ENCODE measurements at places on chromosomes 12 and 14.

GRCh38 chr12:54562750-54563356, 13.5 kb downstream of the PDE1B start:
- no peak for DNase-seq

- DNase-seq, result peak; percentile 22
These were observed 16.0 kb downstream of the NKX2-1 start for GRCh38 chr14:36503771-36504741.

- DNase-seq, result peak; percentile 97
These were observed 15.5 kb upstream of the MLXIP start for GRCh38 chr12:122062832-122063693.

GRCh38 chr14:58972233-58973017, 216.0 kb upstream of the DAAM1 start:
- DNase-seq, result no peak

GRCh38 chr12:24366514-24366913, 417.0 kb upstream of the SOX5 start:
- DNase-seq, result no peak

GRCh38 chr14:88895116-88895515, 70.7 kb downstream of the TTC8 start:
- DNase-seq, result peak; percentile 93

DNA sequence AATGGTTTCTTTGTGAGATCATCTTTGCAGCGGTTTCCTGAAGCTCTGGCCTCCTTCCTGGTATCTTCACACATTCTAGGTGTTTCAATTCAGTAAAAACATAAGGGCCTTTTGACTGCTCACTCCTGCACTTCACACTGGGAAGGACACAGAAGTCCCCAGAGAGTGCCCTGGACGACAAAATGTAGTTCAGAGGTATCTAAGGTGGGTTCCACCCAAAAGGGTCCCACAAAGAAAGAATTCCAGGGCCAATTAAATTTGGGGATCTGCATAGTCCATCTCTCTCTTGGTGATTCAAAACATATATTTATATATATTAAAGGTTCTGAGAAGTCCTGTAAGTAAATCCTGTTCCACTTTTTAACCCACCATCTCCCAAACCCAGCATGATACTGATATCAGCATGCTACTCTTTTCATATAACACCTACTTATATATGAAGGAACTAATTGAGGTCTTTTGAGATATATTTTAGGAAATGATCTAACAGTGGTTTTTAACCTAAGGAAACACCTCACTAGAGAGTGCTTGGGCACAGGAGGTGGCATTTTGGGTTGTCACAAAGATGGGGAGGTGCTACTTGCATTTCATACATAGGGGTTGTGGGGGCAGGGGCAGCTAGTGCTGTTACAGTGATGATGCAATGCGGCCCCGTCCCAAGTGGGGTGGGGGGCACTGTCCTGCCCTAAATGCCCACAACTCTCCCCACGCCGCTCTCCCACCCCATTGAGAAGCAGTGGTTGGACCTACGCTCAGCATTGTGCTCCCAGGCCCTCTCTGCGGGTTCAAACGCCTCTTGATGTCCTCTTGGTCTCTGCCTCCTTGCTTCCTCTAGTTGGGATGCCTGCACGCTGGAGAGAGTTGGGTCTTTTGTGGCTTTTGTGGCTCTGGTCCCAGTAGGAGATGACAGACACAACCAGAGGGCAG, 109.4 kb downstream of the ARF6 start:
- DNase-seq, result peak; percentile 45

- DNase-seq, result peak; percentile 28
These were observed 144.3 kb upstream of the FKBP4 start for GRCh38 chr12:2650261-2651067.

DNA sequence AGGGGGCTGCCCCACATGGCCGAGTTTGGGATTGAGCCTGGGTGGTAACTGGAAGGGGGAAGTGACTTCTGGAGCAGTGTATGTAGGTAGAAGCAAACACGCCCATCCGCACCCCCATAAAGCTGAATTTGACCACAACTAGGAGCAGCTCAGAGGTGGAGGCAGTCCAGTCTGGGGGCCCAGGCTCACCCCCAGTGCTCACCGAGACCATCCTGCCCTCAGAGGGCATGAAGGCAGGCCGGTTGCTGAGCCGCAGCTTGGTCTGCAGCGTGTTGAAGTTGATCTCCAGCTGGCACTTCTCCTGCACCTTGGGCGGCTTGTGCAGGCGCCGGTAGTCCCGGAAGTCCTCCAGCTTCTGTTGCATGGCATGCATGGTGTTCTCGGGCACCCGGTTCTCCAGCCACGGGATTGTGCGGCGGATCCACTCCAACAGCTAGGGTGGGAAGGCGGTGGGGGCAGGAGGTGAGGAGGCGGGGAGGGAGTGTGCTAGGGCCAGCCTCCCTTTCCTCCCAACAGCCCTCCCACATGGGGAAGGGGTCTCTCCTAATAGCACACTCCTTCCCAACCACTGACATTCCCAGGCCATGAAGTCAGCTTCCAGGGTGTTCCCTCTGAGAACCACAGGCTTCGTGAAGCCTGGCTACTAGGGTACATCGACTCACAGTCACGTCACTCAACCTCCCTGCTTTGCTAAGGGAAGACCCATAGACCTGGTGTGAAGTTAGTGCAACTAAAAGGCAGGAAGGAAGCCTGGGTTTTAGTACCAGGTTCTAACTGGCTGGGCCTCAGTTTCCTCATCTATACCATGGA, 87.0 kb downstream of the ACTN1 start:
- DNase-seq, result no peak

- DNase-seq, result no peak
These were observed 345.0 kb downstream of the CCDC91 start for GRCh38 chr12:28535216-28535615.

DNA sequence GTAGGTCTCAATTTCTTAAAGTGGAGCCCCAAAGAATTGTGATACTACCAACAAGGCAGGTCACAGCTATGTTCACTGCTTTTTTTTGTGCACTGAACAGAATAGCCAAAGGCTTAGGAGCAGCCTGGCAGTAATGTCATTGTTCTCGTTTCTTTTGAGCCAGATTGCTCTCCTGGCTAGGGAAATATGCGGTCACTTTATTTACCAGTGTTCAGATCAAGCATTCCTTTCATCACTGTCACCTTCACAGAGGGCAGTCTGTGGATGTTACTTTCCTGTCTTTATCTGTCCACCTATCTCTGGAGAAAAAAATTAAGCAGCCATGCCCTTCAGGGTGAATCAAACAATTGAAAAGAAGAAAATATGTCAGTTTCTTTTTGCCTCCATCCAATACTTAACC, 159.6 kb downstream of the BTG1 start:
- DNase-seq, result no peak

- DNase-seq, result no peak
These were observed 10.6 kb upstream of the TNFRSF1A start for GRCh38 chr12:6352193-6353173.

- DNase-seq, result peak; percentile 96
These were observed 20.3 kb downstream of the MTA1 start for GRCh38 chr14:105439710-105440553.

DNA sequence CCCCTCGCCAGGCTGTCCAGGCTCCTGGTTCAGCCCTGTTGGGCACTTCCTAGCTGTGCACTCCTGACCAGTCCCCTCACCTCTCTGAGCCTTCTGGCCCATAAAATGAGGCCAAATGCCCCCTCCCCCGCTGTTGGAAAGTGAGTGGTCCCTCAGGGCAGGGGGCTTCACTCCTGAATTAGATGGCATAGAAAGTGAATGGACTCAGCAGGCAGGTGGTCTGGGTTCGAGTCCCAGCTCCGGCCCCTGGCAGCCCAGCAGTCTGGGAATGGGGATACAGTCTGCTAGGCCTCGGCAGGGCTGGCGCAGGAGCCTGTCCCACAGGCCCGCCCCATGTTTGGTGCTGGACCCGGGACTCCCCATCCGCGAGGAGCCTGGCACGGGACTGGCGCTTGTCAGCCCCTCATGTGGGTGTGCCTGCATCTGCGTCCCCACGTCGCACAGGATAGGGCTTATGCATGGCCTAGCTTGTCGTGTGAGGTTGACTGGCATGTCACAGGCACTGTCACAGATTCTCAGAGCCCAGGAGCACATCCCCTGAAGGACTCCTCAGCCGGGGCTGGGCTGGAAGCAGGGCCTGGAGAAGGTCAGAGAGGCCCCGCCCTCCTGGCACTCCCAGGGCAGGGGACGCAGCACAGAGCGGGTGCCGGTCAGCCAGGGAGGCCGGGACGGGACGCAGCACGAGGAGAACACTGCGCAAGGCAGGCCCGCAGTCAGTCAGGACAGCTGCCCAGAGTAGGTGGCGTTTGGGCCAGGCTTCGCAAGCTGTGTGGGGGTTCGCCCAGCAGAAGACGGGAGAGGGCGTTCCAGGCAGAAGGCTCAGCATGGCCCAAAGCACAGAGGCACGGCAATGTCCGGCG, 40.5 kb downstream of the DIO3 start:
- DNase-seq, result no peak

DNA sequence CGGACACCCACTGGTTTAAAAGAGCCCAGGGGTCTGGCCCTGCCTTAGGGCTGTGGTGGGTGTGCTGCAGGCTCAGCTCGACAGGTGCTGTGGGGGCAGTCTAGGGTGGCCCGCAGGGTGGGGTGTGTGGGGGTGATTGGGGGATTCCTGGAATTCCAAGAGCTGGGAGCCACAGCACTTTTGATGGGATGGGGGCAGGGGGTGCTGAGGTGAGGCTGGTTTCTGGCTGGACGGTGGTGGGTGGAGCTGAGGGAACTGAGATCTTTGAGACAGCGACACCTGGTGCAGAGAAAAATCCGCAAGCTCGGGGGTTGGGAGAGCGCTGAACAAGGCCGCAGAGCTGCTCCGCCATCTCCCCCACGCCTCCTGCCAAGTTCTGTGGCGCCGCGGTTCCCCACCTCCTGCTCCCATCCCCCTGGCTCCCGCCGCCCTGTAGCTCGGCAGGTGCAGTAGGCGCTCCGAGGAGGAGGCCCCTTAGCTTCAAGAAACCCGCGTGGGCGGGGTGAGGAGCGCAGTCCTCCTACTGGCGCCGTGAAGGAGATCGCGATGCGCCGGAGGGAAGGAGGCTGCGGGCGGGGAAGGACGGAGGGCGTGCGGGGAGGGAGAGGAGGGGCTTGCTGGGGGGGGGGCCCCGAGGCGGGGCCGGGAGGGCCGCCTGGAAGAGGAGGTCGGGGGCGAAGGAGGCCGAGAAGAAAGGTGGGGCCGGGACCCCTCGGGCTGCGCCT, 1.3 kb upstream of the TEDC1 start:
- DNase-seq, result peak; percentile 94

GRCh38 chr14:61742371-61742770, 19.8 kb upstream of the SNAPC1 start:
- no peak for DNase-seq

DNA sequence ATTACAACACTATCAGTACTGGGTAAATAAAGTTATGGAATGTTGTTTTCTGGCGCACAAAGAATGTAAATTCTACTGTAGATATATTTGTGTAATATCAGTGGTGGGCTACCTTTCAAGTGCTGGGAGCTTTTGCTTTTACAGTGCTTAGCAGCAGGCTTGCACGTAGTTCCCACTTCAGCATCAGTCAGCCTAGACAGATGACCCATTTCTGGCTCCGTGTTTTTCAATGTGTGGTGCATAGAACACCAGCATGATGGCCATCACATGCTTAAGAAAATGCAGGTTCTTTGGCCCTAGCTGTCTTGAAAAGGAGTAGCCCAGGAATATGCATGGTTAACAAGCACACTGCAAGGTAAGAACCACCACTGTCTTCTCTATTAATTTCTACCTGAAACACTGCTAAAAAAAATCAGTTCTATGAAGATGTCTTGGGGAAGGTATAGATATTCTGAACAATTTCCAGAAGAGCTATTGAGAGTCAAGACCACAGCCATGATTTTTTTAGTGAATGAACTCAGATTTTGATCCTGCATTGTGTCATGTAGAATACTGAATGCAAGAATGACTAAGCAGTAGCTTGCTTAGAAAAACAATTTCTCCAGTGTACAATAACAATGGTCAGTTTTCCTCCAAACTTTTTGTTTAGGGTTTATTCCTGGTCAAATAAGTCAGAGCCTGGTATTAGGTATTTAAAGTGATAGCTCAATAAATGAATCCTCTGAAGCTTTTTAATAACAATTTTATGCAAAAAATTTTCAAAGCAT, 195.7 kb downstream of the AKAP6 start:
- no peak for DNase-seq

GRCh38 chr12:124413401-124413800, 118.5 kb downstream of the RFLNA start:
- DNase-seq, result no peak

GRCh38 chr12:96233939-96234461, 39.8 kb downstream of the ELK3 start:
- peak; percentile 92 for DNase-seq

DNA sequence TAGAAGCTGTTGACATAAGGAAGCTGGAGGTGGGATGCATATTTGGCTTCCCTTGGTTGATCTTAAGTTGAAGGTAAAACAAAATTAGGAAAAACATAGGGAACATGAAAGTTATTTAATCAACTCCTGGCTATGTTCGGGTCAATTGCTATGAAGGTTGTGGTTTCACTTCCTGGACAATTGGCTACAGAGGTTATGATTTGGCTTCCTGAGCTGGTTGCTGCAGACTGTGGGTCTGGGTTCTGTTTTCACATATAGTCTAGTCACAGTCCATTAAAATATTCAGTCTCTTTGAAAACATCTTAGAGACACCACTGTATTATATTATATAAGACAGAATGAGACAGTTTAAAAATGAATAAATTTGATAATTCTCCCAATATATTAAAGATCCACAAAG, 895.2 kb upstream of the USP15 start:
- no peak for DNase-seq

DNA sequence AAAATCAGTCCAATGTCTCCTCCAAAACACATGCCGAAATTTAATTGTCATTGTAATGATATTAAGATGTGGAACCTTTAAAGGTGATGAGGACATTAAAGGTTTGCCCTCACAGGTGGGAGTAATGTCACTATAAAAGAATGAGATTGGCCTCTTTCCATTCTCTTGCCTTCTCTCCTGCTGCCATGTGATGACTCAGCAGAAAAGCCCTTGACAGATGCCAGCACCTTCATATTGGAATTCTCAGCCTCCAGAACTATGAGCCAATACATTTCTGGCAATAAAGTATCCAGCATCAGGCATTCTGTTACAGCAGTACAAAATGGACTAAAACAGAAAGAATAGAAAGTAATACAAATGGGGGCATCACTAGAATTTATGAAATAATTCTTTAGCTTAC, 609.7 kb downstream of the SLC16A7 start:
- no peak for DNase-seq

DNA sequence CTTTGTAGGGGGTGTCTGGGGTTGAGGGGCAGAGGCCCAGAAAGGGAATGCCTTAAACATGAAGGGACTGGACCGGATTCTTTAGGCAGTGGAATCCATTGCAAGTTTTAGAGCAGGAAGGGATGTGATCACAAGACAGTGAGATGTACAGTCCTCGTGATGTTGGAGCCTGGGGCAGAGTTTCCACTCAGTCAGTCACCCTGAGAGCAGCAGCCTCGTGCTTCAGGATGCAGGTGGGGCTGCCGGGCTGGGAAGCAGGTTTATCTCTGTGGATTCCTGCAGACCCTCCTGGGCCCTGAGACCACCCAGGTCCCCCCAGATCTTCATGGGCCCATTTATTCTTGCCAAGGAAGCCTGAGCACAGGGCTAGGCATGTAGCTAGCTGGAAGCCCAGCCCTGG, 38.5 kb downstream of the RIN3 start:
- DNase-seq, result no peak
